GM10248 (cell line): ENCODE measurements at places on chromosomes 11 and 22.
A peak's percentile ranks its signal among the peaks of the same experiment; 100 is the strongest.

- no peak for DNase-seq
Measured at GRCh38 chr11:69791276-69792180, 16.4 kb upstream of the FGF4 start.

GRCh38 chr11:10862446-10862845 is 4.6 kb upstream of the ZBED5 start:
- DNase-seq, result no peak

- no peak for DNase-seq
Measured at GRCh38 chr22:27004434-27004833, 347.0 kb downstream of the MIAT start.

DNA sequence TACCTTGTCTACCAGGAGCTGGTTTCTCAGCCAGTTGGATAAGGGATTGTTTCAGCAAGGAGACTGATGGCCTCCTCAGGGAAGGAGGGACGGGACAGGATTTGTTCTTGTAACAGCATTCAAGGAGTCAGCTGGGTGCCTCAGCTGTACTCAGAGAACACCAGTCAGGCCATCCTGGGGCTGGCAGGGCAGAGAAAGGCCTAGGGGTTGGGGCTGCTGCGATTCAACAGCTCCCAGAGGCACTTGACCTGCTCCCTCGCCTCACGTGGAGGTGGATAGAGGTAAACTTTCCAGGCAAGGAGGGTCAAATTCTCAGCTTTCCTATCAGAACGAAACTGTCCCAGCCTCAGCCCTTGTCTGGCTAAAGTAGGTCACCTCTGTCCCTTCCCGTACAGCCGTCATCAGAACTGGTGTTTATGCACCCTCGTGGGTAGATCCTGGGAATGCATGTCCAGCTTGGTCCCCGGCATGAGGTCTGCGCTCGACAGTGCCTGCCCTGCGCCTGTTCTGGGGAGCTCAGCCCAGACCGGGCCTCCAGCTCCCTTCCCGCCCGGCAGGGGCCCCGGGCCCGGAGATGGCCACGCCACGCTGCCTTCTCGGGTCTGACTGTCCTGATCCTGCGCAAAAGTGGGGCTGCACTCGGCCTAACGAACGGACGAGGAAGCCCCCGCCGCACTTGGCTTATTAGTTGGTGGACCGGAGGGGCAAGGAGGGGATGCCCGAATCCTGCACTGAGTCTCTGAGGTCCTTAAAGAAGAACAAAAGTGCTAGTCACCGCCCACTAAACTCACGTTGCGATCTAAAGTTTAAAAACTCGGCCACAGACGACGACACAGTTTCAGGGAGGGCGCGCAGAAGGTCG is 762 bp upstream of the CCDC134 start:
- peak; percentile 66 for DNase-seq

- DNase-seq, result peak; percentile 56
Measured at GRCh38 chr11:117950301-117950700, 21.1 kb upstream of the TMPRSS13 start.
